Activated CD4-positive, alpha-beta T cell treated with anti-CD3 and anti-CD28 coated beads for 36 hours (primary cell): ENCODE measurements at places on chromosomes 2 and 18. TPM values are rescaled to one million over a fixed set of nuclear protein-coding genes. Genes with fewer than 3 reads are reported as not detected.

CTAGE1 gene
- total RNA-seq: not detected

KIF5C gene
- 14.1 TPM for total RNA-seq

DNA sequence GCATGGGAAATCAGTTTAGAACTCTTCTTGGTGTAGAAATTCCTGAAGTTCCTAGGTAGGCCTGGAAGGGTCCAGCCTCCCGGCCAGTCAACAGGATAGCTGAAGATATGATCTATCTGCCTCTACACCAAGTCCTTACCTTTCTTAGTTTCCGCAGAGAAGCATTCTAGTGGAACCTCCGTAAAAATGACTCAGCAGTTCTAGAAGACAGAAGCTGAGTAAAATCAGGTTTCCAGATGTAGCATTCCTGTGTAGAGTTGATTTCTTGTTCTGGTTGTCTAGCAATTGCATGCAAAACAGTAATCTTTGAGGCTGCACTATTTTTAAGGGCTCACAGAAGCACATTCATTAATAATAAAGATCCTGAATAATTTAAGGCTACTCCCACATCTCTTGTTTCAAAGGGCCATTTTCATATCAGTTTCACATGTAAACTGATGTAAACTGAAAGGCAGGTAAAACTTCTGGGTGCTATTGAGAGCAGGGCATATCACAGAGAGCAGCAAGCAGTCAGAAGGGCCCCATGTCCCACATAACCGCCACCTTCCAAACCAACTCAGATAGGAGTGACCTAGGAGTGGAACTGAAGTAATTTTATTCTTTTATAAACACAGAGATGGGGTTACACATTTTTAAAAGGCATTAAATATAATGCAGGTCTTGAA is 3.2 kb upstream of the DYTN start:
- DNase-seq: no peak

DNA sequence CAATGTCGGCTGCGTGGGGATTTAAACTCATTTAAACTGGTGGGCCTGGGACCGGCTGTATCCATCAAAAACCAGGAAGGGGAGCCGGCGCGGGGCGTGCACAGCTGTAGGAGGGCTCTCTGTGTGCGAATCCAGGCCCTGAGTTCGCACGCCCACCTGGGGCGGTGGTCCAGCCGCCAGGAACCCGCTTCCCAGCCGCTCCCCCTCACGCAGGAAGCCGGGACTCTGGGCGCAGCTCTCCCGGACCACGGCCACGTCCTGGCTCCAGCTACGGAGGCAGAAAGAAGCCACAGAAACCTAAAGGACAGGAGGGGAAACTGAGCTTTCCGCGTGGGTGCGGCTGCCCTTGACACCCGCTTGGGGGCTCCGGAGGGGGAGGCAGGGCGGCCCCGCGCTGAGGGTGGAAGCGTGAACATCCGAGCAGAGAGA is 80.6 kb downstream of the GFPT1 start:
- DNase-seq: no peak

GRCh38 chr2:10475221-10475722 is 27.1 kb upstream of the ODC1 start:
- no peak for DNase-seq

- peak; percentile 57 for DNase-seq
These were observed 39.6 kb downstream of the DOCK10 start for GRCh38 chr2:225002656-225003045.
